Central memory CD4-positive, alpha-beta T cell (primary cell): ENCODE measurements at places on chromosomes 16 and 17.

DNA sequence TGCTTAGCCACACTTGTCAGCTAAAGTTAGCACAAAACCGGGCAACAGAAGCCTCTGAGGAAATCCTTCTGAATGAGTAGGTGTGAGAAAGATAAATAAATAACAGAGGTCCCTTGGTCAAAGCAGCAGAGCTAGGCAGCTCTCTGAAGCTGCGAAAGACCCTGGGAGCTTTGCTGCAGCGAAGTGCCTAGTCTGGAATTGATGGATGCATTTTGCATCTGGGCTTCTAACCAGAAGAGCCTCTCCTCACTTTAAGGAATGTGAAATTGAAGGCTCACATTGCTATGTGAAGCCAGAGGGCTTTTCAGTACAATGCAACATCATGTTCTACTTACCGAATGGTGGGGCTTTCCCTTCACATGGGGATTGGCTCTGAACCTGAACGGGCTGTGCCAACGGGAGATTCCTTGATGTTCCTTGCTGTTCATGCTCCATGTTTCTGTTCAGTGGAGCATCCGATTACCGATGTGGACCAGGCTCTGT, 274.6 kb downstream of the HS3ST3B1 start:
- no peak for DNase-seq

DNA sequence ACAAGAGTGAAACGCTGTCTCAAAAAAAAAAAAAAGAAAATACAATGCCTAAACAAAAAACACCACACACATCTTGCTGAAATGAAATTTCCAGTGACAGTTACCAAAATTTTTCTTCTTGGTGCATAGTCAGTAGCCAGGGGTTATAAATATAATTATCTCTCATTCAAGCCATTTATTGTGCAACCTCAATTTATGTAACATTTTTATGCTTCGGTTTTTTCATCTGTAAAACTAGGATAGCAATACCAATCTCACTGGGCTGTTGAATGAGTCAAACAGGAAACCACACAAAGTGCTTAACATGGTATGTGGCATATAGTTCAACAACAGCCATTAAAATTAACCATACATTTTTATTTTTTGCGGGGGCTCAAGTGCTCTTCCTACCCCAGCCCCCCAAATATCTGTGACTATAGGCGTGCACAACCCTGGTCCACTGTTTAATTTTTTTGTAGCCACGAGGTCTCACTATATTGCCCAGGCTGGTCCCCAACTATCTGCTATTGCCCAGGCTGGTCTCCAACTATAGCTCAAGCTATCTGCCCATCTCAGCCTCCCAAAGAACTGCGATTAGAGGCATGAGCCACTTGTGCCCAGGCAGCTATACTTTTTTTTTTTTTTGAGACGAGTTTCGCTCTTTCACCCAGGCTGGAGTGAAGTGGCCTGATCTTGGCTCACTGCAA, 2.6 kb downstream of the COG4 start:
- peak; percentile 50 for DNase-seq

- no peak for DNase-seq
Measured at GRCh38 chr16:77450790-77451487, 16.1 kb upstream of the ADAMTS18 start.

DNA sequence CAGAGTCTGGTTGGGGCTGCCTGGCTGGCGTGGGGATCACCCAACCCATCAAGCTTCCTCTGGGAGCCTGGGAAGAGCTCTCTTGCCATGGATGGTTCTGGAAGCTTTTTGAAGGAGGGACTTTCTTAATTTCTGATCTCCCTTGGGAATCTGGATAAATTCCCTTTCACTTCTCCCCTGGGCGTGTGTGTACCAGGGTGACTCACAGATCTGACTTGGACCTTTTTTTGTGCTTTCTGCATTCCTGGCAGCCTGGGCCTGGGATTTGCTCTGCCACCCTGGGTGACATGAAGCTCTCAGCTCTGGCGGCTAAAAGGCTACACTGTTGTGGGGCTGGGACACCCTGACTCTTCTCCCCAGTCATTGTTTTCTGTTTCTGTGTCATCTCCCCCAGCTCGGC, 70.1 kb downstream of the ABCC1 start:
- no peak for DNase-seq

GRCh38 chr16:16861546-16861945, 482.6 kb downstream of the NPIPA7 start:
- DNase-seq = peak; percentile 11

DNA sequence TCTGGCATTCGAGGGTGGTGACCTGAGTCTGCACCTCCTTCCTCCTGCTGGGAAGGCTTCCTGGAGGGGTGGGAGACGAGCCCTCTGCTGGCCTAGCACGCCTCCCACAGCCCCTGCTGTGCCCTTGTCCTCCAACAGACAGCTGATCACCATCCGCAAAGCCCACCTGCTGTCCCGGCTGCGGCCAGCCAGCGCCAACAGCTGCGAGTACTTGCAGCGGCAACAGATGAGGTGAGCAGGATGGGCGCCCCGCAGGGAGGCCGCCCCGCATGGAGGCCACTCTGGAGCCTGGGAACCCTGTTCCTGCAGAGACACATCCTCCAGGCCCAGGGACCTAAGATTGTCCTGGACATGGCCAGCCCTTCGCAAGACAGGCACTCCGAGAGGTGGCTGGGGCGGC, 21.6 kb downstream of the UBALD1 start:
- no peak for DNase-seq

DNA sequence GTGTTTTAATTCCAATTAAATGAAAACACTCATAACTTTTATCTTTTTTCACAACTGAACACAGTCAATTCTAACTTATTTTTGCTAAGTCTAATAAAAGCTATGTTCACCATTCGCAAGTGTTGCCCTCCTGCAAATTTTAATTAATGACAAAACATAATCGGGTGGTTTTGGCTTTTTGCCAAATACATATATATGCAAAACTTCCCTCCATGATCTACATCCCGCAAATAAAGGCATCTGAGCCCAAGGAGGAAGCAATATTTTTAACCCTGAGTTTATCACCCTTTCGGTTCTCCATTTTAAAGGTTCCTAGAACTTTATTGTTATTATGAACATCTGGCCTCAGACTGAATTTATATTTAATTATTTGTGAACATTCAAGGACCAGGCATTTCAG, 507.9 kb downstream of the CDH13 start:
- DNase-seq = no peak

DNA sequence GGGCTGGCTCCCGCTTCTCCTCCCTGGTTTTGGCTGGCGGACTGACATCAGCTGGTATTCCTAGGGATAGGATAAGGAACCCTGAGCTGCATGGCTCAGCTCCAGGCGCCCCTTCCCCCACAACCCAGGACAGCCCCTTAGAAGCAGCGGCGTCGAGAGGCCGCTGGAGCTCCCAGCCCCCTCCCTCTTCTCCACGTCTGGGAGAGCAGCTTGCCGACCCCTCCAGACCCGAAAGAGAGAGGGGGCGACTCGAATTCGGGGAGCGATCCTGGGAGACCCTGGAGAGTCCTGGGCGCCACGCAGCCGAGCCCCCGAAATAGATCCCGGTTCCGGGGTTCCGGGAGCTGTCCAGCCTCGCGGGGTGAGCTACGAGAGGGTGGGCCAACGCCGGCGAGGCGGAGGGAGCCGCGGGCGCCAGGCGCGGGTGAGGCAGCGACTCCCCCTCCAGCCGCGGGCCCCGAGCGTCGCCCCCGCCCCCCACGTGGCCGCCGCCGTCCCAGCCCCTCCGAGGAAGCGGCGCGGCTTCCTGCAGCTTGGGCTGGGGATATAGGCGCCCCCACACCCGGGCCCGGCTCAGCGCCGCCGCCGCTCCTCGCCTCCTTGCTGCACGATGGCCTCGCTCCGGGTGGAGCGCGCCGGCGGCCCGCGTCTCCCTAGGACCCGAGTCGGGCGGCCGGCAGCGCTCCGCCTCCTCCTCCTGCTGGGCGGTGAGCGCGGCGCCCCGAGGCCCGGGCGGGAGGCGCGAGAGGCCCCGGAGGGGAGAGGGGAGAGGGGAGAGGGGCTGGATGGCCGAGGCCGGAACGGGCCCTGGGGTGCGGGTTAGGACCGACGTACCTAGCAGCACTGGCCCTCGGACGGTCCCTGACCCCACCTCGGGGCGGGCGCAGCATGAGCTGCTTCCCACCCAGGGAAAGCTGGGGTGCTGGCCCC, at the start of gene RAMP2:
TSS of gene RAMP2 (plus strand) at position 576 of the 930 bp plus-strand sequence. CDS start at position 611, 35 bp downstream.
- no peak for DNase-seq
